ENCODE measurements at places on chromosomes 1 and 21.

- peak; percentile 6 for DNase-seq
These were observed 70.0 kb upstream of the PTGS2 start for GRCh38 chr1:186750257-186750656.

GRCh38 chr1:11487196-11487751 is 8.3 kb downstream of the DISP3 start:
- no peak for DNase-seq

DNA sequence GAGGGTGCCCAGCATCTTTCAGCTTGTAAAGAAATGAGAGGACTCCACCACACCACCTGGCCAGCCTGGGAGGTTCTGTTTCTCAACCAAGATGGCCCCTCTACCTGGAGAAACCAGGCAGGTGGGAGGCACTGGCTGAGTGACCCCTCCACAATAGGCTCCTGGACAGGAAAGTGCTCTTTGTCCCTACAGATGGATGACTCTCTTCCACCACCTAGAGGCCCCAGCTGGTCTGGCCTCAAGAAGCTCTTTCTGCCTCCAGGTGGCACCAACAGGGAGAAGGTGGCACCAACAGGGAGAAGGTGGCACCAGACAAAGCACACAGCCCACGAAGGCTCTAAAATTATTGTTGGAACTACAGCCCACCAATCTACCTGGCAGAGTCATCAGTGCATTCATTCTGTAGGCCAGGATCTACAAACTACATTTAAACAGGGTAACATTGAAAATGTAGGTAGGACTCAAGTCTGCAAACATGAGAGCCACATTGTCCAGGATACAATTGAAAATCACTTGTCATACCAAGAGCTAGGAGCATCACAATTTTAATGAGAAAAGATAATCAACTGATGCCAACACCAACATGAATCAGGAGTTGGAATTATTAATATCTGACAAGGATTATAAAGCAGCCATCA is 14.4 kb downstream of the TMPRSS3 start:
- no peak for DNase-seq

DNA sequence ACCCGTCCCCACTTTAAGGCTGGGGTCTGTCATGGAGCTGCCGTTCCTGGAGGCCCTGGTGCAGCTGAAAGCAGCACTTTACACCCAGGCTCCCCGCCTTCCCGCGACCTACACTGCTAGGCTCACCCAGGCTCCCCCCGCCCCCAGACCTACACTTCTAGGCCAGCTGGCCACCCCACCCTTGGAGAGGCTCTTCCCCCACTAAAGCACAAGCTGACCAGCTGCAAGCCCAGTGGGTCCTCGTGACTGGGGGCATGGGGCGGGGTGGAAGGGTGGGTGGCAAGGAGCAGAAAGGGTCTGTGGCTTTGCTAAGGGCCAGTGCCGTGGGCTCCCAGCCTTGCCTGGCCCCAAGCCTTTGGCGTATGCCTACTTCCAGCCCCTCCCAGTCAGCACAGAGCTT is 9.7 kb upstream of the ARHGEF16 start:
- DNase-seq = no peak

- DNase-seq = no peak
These were observed at the start of gene C2CD4D for GRCh38 chr1:151839457-151840403. Gene C2CD4D (minus strand): TSS chr1:151839820. CDS start chr1:151838989, 831 bp downstream.

DNA sequence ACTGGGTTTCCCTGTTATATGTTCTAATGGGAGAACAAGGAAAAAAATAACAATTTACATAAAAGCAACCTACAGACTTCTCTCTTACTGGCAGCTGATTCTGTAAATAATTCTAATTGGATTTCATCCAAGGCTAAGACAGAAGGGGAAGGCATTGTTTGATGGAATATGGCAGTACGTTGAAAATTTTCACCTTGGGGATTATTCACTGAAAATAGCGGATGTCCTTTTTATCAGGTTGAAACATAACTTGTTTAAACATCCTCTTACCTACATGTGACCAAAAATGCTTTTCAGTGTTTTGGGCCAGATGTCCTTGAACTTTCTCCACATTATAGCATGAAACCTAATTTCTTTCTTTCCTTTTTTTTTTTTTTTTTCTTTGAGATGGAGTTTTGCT is 24.9 kb downstream of the TSNAX start:
- DNase-seq = no peak

DNA sequence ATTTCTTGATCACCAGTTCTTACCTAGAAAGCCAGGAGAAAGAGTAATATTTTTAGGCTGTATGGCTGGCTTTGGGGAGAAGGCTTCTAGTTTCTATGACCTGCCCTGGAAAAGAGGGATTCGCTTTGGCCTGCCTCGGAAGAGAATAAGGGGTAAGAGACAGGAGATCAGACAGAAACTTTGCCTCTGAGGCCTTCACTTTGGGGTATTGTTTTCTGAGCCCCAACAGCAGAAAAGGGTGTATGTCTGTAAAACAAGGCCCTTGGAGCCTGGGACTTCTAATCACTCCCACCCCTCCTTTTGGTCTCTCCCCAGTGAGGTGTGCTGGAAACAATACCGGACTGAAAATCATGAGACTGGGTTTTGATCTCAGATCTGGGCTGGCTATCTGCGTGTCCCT is 5.1 kb downstream of the SLC45A3 start:
- DNase-seq = no peak

- DNase-seq = peak; percentile 38
These were observed 11.1 kb upstream of the RAVER2 start for GRCh38 chr1:64733581-64734286.

DNA sequence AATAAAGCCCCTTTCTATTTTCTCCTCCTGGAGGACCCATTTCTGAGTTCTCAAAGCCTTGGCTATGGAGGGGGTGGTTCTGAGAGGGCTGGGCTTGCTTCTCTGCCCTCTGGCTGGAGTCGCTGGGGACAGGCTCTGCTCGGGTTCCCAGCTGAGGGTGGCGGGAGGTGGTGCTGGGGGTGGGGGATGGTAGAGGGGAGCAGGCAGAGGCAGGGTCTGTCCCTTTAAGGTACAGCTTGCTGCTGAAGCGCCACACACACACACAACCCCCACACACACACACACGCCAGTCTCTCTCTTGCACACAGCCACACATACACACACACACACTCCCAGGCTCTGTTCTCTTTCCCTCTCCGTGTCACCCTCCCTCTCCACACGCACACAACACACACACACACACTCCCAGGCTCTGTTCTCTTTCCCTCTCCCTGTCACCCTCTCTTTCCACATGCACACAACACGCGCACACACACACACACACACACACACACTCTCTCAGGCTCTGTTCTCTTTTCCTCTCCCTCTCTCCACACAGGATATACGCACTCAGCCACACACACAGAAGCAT is 69.8 kb upstream of the SSBP3 start:
- DNase-seq = peak; percentile 57

DNA sequence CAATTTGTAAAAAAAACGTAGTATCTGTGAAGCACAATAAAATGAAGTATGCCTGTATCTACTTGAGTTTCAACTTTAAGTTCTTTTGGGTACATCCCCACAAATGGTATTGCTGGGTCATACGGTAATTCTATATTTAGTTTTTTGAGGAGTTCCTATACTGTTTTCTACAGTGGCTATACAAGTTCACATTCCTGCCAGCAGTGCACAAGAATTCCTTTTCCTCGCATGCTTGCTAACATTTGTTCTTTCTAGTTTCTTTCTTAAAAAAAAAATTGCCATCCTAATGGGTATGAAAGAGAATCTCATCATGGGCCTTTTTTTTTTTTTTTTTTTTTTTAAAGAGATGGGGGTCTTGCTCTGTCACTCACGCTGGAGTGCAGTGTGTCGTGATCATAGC is 41.9 kb downstream of the UCK2 start:
- DNase-seq = no peak

DNA sequence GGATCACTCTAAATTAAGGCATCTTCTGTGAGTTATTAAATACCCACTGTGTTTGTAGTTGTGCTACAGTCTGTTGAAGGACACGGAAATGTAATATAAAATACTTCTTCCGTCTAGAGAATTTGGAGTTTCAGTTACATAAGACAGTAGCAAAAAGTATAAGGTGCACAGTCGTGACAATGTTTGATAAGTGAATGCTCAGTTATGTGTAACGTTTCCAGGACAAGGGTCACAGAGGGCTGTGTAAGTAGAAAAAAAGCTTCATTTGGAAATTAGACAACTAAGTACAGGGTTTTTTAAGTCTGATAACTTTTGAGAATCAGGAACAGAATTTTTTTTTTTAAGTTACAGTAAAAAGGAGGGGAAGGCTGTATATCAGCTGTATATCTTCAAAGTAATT is 27.5 kb downstream of the SRSF11 start:
- DNase-seq = no peak

DNA sequence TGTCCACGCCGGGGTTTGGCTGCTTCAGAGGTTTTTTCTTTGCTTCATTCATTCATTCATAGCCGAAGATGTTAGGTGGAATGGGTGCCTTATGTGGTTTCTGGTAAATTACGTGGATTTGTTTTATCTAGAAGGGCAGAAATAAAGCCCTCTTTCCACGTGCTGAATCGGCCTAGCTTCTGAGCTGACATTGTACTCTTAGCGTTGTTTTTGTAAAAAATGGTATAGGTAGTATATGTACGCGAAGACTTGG is 1.5 kb downstream of the GALNT2 start:
- DNase-seq = no peak

DNA sequence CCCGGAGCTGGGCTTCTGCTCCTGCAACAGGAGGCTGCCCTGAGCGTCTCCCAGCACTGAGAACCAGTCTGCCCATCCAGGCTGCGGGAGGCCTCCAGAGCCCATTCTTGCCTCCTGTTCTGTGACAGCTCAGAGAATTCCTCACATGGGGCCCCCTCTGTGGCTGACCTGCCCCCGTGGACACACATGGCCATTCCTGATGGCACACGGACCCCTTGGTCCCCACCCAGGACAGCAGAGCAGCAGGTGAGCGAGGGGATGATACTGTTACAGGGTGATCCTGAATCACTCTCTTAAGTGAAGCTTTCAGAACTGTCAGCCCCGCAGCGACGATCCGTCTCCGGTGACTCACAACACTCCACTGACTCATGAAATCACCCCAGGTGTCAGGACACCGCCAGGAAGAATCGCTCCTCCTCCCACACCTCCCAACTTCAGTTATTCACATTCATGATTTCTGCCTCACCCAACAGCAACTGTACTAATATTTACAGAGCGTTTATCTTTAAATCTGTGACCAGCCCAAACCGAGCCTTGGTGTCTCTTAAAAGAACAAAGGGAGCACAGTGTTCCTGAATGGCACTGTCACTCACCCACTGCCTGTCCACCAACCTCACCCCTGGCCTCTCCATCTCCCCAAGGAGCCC is 22.5 kb downstream of the CHD5 start:
- no peak for DNase-seq

DNA sequence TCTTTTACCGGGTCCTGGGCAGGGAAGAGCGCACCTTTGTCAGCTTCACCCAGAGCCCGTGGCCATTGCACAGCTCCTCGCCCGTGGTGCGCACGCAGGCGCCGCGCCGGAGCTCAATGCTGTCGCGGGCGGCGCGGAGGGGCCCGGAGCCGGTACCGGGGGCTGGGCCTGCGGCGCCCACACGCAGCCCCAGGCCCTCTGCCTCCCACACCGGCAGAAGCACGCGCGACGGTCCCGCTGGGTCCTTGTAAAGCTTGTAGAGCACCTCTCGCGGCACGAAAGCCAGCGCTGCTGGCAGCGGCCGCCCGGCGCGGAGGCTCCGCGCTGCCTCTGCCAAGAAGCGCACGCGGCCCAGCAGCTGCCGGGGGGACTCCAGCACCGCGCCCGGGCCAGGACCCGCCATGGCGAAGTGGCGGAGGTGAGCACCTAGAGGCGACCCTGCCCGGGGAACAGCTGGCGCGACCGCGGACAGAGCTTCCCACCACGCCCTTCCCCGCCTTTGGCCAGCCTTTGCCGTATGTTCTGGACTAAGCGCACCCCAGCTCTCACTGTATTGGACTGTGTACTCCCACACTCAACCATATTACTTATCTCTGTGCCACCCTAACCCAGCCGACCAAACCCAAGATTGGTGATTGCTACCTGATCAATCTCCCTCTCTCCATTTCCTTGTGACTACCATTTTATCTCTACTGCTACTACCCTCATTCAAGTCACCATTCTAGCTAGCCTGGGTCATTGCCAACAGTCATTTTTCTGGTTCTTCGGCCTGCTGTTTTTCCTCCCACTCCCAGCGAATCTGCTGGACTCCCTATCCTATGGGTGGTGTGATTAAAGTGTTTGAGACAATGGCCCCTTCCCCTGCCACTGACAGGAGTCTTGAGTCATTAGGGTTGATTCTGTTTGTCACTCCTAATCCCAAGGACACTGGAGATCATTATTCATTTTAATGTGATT is at the start of gene HECTD3:
Gene HECTD3, minus strand, starts transcription at position 470 of the 957 bp plus-strand sequence. Its CDS starts 67 bp downstream, at position 403.
- peak; percentile 66 for DNase-seq

DNA sequence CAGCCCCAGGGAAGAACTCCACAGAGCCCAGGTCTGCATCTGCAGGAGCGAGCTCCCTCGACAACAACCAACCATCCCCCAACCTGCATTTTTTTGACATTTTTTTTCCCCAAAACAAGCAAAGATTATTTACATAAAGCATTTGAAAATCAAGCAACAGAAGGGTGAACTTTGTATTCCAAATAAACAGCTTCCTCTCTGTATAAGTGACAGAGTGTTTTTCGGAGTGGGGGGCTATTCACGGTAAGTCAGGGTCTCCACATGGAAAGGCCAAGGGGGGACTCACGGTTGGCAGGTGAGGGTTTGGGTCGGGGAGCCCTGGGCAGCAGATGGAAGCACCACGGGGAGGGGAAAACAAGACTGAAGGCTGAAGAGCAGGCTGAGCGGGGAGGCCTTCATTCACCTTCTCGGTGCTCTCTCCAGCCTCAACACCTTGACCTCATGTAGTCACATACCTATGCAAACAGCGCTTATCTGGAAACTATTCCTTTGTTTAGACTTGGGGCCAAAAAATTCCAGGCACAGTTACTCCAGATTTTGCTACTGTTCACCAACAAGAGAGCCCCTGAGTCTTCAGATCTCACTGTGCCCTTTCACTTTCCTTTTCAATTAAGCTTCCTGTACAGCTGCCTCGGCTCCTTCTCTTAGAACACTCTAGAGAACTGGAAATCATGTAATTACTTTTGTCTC is 27.6 kb downstream of the C2CD2 start:
- DNase-seq = peak; percentile 44

DNA sequence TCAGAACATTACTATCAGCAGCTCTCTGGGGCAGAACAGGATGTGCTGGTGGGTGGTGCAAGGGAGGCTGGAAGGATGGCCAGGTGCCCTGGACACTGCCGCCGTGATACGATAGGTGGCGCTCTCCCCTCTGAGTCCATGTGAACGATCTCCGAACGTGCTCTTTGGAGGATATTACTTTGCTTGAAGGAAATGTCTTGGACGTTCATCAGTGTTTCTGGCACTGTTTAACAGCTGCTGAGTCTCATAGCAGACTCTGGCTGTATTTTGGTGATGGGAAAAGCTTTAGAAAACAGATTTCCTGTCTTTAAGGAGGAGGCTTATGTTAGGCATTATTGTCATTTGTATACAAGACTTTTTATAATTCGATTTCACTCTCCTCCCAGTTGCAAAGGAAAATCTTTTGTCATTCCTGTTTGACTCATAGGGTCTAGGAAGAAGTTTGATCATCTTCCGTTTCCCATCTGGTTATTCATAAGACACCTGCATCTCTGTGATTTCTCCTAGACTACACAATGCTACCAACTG is 386.2 kb upstream of the ADGRL2 start:
- DNase-seq = peak; percentile 51

GRCh38 chr1:49408346-49408745 is 615.4 kb downstream of the AGBL4 start:
- no peak for DNase-seq

- DNase-seq = no peak
These were observed 141.7 kb downstream of the GALNT2 start for GRCh38 chr1:230208619-230209261.

- DNase-seq = peak; percentile 96
These were observed 75.5 kb upstream of the DYNLT5 start for GRCh38 chr1:66676613-66677298.

- no peak for DNase-seq
These were observed 42.5 kb downstream of the LRRC8D start for GRCh38 chr1:89863165-89863830.

Measured in fibroblast of skin of abdomen (primary cell).